Small intestine (tissue), 16 donors: ENCODE measurements at places on chromosomes 1 and 21.

DNA sequence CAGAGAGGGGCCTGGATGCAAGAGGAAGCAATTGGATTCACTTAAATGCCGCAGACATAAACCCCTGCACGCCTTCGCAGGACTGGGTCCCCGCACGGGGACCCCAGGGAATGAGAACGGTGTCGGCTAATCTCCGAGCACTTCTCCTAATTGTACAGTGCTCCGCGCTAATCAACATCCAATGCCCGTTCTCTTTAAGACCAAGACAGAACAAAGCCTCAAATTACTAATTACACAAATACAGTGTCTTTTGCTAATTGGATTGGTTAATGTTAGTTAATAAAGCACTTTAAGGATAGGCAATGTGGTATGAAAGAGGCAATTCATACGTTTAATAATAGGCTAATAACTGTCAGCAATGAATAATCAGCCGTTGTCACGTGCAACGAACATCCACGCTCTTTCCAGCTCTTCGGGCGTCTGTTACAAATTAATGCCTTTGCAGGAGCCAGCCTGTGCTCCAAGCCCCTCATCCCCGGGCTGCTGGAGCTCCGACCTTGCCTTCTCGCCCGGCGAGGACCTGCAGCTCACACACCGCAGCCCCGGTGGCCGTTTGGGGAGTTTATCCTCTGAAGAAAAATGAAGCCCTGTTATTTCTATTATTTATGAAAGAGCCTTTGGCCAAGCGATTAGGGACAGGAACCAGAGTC is 157.8 kb downstream of the PRDM16 start:
- DNase-seq: no peak

- no peak for DNase-seq
These were observed 88.2 kb downstream of the RABGAP1L start for GRCh38 chr1:174247472-174247871.

- no peak for DNase-seq
These were observed 4.2 kb downstream of the GSTM4 start for GRCh38 chr1:109659997-109660690.

DNA sequence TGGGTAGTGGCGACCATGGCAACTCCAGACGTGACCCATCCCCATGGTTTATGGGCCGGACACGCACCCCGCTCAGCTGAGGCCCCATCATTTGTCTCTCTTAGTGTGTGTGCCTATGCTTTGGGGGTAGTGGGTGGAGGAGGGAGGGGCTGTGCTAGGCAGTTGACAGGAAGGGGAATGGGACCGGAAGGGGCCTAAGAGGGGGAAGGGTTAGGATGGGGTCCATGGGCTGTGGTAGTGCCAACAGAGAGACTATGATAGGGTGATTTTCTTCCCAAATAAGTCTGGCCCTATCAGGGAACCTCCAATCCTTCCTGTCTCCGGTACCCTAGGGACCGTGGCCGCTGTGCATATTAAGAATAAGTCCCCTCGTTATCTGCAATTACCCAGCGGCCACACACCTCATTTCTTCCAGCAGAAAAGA is 9.9 kb downstream of the DMAP1 start:
- DNase-seq: no peak

GRCh38 chr21:44872649-44873355 is 688 bp downstream of the PTTG1IP start:
- DNase-seq: peak; percentile 66

- DNase-seq: no peak
These were observed 41.5 kb downstream of the KRTAP19-8 start for GRCh38 chr21:30996728-30997127.
